ENCODE measurements at places on chromosomes 13 and 19.

GRCh38 chr13:76798037-76798436 is 88.2 kb downstream of the KCTD12 start:
- no peak for DNase-seq

- no peak for DNase-seq
These were observed 175.2 kb downstream of the PAN3 start for GRCh38 chr13:28313579-28313978.

GRCh38 chr19:39445196-39446111 is at the start of gene SUPT5H:
TSS of gene SUPT5H (plus strand) at chr19:39445582. CDS start at chr19:39445891, 309 bp downstream.
- DNase-seq: peak; percentile 68

DNA sequence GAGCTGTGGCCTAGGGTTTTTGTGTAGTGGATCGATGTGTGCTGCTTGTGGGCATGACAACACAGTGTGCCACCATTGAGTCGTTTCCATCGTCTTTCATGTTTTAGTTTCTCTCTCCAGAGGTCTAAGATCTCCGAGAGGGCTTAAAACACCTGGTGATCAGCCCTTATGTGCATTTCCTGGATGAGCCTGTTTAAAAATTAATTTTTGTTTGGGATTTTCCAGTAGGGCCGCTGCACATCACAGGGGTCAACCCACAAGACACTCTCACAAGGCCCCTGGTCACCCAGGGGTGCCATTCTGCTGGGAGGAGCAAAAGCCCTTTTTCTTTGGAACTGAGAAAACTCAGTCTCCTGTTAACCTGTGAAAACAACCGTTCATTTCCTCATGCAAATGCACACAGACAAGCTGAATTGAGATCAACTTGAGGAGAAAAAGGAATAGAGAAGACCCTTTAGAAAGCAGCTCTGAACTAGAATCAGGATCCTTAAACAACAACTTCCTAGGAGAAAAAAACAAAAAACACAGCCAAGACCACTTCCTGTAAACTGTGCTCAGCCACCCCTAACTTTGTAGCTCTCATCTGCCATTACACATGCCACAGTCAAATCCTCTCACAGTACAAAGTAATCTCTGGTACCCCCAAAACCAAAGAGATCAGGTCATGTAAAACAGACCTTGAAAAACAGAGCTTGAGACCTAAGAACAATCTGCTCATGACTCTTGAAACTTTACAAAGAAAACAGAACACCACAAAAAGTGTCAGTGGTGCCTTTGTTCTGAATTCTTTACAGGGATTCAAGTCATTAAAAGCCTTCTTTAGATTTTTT is 8.3 kb upstream of the MTRF1 start:
- no peak for DNase-seq

DNA sequence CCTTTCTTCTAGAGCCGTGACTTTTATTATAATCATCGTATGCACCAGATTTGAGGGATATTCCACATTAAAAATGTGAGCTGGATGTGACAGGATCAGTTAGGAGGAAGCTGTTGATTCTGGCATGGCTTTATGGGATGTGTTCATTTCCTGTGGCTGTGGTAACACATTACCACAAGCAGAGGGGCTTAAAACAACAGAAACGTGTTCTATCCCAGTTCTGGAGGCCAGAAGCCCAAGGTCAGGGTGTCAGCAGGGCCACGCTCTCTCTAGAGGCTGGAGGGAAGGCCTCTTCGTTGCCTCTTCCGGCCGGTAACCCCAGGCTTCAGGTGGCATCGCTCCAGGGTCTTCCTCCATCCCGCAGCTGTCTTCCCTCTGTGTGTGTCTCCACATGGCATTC is 14.5 kb downstream of the MED25 start:
- no peak for DNase-seq

DNA sequence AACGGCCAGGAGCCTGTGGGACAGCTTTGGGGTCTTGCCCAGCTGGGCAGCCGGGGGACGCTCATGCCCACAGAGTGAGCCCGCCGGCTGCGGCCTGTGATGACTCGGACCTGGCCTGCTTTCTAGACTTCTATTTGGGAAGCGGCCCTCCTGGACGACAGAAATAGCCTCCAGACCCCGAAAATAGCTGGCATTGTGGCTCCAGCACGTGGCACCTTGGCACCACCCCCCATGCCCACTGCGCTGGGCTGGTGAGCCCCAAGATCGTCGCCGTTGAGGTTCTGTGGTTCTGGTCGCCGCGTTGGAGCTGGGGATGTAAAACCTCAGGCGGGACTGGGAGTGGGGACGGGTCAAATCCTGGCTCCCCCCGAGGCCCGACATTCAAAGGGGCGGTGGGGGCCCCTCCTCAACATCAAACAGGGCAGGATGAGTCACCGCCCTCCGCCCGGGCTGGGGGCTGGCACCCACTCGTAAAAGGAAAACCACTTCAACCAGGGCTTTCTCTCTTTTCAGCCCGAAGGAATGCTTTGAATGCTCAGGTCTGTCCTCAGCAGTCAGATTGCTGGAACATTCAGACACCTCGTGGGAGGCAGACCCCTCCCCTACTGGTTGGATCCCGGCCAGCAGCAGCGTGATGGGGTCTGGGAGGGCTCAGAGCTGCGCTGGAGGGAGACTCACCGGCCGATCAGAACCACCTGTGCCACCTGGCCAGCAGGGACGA is 42.1 kb downstream of the GADD45B start:
- DNase-seq: no peak

DNA sequence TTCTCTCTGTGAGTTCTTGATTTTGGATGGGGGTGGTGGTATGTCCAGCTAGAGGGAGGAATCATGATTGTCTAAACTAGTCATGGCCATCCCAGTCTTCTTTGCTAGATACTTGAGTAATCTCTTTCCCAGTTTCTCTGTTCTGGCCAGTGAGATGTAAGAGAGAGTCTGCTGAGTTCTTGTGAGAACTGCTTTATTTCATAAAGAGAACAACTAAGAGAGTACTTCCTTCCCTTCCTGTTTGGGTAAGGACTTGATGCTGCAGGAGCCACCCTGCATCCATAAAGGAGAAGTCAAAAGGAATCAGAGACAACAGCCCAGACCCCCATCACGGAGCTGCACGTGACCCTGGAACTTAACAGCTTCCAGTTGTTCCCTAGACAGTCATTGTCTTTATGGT is 3.0 kb upstream of the RASL11A start:
- DNase-seq: no peak

GRCh38 chr19:6717441-6717971 is 2.9 kb downstream of the C3 start:
- DNase-seq: no peak

DNA sequence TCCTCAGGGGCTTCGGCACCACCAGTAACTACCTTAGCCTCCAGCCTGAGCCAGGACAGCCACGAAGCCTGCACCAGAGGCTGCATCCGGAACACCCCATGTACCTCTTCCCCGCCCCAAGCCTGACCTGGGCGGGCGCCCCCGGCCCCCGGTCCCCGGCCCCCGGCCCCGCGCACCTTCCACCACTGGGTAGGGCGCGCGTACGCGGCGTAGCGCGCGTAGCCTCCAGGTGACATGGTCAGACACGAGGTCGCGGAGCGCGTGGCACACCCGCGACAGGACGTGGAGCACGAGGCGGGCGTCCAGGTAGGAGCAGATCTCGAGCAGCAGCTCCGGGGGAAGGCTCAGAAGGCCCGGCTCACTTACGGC is 450 bp downstream of the FBXW9 start:
- DNase-seq: no peak

- DNase-seq: no peak
These were observed 13.6 kb downstream of the GRTP1 start for GRCh38 chr13:113350065-113350937.

- DNase-seq: no peak
These were observed 14.5 kb upstream of the CHAMP1 start for GRCh38 chr13:114299604-114300305.

- DNase-seq: no peak
These were observed 74.1 kb upstream of the MCF2L start for GRCh38 chr13:112894673-112895481.

- DNase-seq: no peak
These were observed 375.7 kb upstream of the SPRY2 start for GRCh38 chr13:80716610-80717081.

DNA sequence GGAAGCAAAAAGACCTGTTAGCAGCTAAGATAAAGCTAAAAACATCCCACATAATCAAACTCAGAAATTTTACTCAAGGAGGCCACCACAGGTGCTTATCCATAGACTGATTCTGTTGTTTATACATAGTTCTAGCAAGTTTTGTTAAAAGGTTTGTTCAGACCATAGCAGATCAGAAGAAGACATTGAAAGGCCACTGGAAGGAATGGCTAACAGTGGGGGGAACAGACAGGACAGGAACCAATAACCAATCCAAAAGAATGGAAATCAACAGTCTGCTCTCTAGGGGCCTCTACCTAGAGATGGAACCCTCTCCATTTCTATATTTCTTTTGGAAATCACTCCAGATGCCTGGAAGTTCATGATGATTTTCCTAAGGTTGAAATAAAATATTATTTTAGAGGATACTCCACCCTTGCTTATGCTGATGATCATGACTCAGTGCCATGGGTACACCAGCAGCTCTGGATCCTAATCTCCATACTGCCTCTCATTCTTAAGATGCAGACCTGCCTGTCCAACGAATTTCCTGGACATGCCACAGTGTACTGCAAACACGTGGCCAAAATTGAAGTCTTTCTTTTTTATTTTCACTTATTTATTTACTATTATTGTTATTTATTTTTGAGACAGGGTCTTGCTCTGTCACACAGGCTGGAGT is 260.0 kb downstream of the MYO16 start:
- DNase-seq: no peak

- DNase-seq: no peak
These were observed 31.3 kb upstream of the PEPD start for GRCh38 chr19:33552928-33553279.

GRCh38 chr19:4369888-4370260 is 26.5 kb downstream of the MPND start:
- peak; percentile 67 for DNase-seq

GRCh38 chr19:2332341-2333026 is 4.0 kb downstream of the SPPL2B start:
- no peak for DNase-seq

- DNase-seq: no peak
These were observed 6.6 kb downstream of the AP2S1 start for GRCh38 chr19:46844067-46844489.

- peak; percentile 31 for DNase-seq
These were observed 4.0 kb downstream of the EBI3 start for GRCh38 chr19:4233282-4233853.

DNA sequence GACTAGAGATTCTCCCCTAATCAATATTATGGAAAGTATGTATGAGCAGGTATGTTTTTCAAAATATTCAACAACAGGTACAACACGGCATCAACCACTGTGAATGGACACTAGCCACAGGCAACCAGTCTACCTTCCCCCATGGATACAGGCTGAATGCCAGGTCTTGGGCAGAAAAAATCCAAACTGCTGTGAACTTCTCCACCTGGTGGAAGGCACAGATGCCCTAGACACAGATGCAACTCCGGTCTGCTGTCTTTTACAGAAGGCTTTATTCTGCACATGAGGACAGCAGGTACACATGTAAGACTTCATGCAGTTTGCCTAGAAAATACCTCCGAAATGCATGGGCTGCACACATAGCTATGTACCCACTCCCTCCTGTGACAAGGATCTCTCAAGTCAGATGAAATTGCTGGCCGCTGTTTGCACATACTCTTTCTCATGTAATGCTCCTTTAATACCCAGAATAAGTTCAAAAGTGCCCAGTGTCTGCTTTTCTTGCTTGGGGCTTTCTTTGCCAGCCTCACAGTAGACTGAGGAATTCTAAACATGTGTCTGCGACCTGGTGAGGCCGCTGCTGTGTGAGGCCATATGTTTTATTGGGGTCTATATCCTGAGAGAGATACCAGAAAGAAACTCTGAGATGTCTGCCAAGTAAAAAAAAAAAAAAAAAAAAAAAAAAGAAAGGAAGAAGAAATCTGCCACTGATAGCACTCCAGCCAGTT is 325.9 kb downstream of the FOXO1 start:
- no peak for DNase-seq

DNA sequence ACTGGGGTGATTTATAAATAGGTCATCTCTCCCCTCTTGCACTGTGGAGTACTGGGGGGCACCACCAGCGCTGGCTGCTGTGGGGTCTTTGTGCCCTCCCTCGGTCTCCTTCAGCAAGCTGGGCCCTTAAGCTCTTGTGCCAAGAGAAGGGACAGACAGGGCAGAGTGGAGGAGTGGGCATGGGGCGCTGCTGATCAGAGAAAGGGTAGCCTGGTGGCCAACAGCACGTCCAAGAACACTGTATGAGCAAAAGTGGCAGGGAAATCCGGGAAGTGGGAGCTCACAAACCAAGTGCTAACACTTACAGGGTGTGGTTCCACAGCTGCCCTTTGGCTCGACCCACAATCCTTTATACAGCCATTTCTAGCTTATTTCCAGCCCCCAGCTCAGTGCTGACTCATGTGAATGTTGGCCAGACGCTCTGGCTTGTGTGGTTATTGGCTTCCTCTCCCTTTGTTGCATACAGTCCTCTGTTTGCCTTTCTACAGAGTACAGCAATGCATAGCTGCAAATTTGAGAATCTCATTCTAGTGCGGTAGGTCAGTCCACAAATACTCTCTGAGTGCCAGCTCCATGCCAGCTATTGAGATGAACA is 298.8 kb downstream of the SHISA2 start:
- no peak for DNase-seq

DNA sequence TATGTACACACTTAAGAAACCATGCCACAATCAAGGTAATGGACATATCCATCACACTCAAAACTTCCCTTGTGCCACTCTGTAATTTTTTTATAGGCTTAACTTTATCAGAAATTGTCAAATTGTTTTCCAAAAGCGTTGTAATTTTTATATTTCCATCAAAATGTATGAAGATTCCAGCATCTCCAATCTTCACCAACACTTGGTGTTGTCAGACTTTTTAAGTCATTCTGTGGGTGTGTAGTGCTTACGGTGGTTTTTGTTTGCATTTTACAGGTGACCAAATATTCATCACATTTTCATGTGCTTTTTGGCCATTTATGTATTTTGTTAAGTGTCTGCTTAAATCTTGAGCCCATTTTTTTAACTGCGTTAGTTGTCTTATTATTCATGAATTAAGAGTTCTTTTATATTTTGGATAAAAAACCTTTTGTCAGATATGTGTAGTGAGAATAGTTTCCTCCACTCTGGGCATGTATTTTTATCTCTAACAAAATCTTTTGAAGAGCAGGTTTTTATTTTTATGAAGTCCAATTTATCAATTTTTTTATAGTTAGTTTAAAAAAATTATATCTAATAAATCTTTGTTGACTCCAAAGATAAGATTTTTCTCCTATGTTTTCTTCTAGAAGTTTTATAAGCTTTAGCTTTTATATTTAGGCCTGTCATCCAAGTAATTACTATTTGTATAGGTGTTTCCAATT is 4.6 kb upstream of the ZNF45 start:
- no peak for DNase-seq

DNA sequence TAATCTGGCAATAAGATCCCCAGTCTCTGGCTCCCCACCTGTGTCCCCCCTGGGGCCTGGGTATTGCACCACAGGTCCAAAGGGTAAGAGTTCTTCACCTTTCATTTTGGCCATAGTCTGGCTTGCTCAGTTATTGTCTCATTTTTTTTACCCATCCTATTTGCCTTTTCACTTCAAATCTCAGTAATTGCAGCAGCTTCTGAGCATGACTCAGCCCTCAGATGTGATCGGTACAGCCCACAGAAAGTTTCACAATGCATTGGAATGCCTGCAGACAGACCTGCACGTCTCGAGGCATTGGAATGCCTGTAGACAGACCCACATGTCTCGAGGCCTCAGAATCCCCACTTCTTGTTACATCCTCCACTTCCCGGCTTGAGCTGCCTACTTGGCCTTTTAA is 173.6 kb downstream of the NUFIP1 start:
- no peak for DNase-seq

Data from hypothalamus (tissue), 51 donors.